ENCODE measurements at places on chromosomes 12 and 14.

DNA sequence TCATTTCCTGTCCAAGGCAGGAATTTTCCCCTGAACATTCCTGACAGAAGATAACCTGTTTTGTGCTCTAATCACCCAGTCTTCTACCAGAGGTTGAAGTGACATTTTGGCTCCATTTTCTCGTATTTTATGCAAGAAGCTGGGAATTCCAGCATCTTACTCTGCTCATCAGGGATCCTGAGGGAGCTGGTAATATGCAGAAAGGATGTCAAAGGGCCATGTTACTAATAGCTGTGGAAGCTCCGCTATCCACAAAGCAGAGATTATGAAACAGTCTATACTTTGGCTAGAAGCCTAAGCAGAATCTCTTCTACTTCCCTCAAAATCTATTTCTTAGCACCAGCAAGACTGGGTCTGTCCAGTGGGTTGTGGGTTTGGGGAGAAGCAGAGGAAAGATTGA lies 613.0 kb downstream of the DIO2 start:
- peak; percentile 78 for DNase-seq

DNA sequence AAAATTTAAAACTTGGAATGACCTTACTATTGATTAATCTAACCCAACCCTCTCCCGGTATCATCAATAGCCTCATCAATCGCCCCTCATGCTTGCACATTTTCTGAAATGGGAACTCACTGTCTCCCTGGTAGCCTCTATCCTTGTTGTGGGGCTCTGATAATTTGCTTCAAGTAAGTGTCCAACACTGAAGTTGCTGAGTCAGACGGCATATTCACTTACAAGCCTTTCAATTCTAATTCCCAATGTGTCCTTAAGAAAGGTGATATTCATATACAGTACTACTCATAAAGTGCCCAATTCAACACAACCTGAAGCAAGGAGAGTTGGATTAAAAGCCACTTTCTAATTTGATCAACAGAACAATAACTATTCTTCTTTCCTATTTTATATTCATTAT lies 1146.1 kb upstream of the TMEM132C start:
- DNase-seq, result no peak

GRCh38 chr12:4961311-4961710 lies 51.6 kb downstream of the KCNA1 start:
- DNase-seq, result no peak

- DNase-seq, result no peak
These were observed 23.7 kb upstream of the TUBA1A start for GRCh38 chr12:49212572-49212971.

DNA sequence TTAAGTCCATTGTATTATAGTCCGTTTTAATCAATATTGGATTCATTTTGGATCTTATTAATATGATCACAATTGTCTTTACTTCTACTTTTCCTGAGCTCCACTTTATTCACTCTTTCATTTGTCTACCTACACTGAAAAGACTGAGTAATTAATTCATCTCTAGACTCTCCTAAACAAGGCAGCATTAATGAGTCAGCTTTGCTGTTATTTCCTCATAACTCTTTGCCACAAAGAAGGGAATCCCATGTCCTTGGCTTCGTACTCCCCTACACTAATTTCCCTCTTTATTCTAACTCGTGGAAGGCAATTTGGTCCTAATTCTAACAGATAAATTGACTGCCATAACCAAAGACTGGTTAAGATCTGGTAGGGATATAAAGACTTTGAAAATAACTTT lies 91.9 kb downstream of the ARMH4 start:
- DNase-seq, result no peak

DNA sequence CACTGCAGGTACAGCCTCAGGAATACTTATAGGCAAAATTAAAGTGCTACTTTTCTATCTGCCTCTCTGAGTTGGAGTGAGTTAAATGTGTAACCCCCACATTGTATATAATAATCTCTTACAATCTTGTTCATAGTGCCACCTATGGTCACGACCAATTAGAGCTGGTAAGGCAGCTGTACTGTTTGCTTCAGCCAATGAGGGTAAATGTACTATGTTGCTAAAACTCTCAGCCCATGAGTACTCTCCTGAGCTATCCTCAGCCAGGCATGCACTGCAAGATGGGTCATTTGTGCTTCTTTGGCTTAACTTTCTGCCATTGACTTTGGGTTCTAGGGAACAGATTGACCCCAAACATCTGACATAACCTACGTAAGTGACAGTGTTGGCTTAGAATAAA lies 15.0 kb upstream of the MDM2 start:
- DNase-seq, result peak; percentile 35

- no peak for DNase-seq
These were observed 71.7 kb downstream of the CMKLR1 start for GRCh38 chr12:108267450-108267849.

GRCh38 chr12:15563663-15564062 lies 225.5 kb downstream of the EPS8 start:
- peak; percentile 84 for DNase-seq

- peak; percentile 31 for DNase-seq
These were observed 3.5 kb downstream of the FMNL3 start for GRCh38 chr12:49703647-49704137.

Data from cardiac fibroblast (primary cell).